G401 (cell line): ENCODE measurements at places on chromosomes 12 and 14. TPM values are rescaled to one million over a fixed set of nuclear protein-coding genes. Genes with fewer than 3 reads are reported as not detected.

PRKD1 gene
- 0.49 TPM in 1 of 2 replicates, not detected in the other for total RNA-seq

DNA sequence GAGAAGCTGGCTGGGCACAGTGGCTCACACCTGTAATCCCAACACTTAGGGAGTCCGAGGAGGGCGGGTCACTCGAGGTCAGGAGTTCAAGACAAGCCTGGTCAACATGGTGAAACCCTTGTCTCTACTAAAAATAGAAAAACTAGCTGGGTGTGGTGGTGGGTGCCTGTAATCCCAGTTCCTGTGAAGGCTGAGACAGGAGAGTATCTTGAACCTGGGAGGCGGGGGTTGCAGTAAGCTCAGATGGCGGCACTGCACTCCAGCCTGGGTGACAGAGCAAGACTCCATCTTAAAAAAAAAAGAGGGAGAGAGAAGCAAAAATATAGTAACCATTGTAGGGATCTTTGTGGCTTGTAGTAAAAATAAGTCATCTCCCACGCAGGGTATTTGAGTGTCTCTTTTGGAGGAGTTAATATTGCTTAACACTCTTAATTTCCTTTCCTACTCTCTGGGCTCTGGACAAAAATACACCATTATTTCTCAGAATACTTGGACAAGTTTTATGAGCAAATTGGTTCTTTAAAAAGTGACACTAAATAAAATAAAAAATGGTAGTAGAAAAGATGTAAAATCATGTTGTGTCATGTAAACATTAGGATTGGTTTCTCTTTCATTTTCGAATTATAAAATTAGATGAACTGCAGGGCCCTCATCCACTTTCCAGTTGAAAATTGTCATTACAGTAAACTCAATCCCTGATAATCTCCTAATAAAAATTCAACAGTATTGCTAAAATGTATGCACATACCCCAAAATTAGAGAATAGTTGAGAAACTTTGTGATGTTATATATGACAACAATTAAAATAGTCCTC, 61.1 kb upstream of the C12orf71 start:
- no peak for DNase-seq

GRCh38 chr12:105252901-105253300, 16.9 kb upstream of the APPL2 start:
- DNase-seq: no peak

- DNase-seq: no peak
Observed at GRCh38 chr14:61221906-61222305, 59.2 kb downstream of the TMEM30B start.

- no peak for DNase-seq
Observed at GRCh38 chr14:75283162-75283832, 4.7 kb downstream of the FOS start.

- DNase-seq: no peak
Observed at GRCh38 chr14:86221755-86222154, 691.8 kb downstream of the FLRT2 start.

GRCh38 chr14:100692859-100693558, 33.7 kb upstream of the DLK1 start:
- DNase-seq: no peak

- no peak for DNase-seq
Observed at GRCh38 chr12:54337854-54338650, 13.1 kb downstream of the COPZ1 start.

OTX2 gene
- total RNA-seq: 105 and 128 TPM in 2 replicates

GPD1 gene
- not detected in 2 replicates for total RNA-seq

DNA sequence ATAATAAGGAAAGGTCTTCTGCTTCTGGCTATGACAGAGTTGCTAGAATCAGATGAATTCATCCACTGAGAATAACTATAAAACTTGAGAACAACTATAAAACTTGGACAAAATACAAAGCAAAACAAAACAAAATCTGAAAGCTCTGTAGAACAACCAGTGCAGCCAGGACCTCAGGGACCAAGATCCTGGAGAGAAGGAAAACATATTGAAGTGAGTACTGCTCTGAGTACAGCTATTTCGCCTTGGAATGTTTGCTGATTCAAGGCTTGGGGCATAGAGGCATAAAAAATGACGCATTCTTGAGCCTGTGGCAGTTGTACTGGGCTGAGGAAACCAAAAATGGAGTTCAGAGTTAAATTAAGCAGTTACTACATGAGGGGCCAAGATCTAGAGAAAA, 21.7 kb downstream of the FOXA1 start:
- no peak for DNase-seq

GRCh38 chr12:27462851-27463250, 16.3 kb downstream of the SMCO2 start:
- DNase-seq: no peak

- DNase-seq: no peak
Observed at GRCh38 chr12:40831916-40832315, 139.7 kb downstream of the CNTN1 start.

DNA sequence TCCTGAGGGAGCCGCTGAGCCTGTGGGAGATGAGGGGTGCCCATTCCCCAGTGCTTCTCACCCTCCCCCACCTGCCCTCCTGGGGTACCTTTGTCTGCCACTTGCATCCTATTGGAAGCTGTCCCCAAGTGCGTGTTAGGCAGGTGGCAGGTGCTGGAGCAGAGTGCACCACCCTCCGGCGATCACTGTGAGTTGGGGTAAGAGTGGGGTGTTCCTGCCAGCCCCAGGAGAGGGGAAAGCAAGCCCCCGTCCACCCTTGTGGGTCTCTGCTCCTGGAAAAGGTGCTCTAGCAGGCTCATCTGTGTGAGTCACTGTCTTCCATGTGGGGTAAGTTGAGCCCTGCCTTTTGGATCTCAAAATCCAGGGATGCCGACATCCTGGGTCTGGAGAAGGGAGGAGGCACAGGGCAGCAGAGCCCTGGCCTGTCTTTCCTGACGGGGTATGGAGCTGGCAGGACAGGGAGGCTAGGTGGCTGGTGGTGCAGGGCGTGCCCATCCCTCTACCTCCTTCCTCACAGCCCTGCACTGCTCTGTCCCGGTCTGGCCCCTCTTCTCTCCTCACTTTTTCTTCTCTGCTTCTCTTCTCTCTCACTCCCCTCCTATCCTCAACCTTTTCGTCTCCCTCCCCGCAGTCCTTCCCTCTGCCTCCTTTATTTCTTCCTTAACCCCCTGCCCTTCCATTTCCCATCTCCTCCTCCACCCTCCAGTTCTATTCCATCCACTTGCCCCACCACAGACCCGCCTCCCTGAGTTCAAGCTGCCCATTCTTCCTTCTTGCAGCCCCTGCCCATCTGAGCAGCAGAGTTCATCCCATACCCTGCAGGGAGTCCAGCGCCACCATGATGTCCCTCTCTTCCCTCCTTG, 20.1 kb upstream of the KRT7 start:
- no peak for DNase-seq

RHOJ gene
- total RNA-seq: not detected in 2 replicates

DNA sequence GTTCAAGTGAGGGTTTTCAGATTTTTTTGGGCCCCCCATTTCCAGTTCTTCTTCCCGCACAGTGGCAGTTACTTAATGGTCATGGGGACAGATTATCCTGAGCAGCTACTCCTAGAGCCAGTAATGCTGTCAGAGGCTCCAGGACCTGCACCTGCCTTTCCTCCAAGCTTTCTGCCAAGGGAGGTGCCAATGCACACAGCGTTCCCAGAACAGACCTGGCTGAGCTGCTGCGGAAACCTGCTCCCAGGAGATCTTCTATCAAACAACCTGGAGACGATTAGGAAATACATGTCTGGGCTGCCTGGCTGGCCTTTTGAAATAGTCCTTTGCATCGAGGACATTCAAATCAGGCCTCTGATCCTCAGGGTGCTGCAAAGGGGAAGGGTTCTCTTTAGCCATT, 120.9 kb downstream of the SLC8A3 start:
- no peak for DNase-seq

GRCh38 chr12:110616471-110617115, 2.7 kb downstream of the TCTN1 start:
- no peak for DNase-seq

WDR89 gene
- 7.9 and 14.7 TPM in 2 replicates for total RNA-seq

HHIPL1 gene
- total RNA-seq: 0.20 TPM in 1 of 2 replicates, not detected in the other

DNA sequence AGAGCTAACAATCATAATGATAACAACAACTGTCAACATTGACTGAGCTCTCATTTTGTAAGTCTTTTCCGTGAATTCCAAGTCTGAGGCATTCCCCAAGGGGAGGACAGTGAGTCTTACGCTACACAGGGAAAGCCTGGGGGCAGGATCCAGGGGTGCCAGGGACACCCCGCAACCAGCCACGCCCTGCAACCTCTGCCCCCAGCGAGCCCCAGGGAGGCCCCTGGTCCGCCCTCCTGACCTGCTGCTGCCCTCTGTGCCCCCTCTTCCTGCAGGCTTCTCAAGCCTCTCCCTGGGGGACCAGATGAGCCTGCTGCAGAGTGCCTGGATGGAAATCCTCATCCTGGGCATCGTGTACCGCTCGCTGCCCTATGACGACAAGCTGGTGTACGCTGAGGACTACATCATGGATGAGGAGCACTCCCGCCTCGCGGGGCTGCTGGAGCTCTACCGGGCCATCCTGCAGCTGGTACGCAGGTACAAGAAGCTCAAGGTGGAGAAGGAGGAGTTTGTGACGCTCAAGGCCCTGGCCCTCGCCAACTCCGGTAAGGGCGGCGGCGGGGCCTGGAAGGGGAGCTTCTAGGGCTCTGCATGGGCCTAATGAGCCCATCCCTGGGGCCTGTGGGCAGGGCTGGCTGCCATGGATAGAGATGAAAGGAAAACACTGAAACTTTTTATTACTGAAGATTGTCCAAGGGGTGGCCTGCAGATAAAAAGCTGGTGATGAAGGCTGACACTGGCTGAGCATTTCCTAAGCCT, 115.4 kb downstream of the ESRRB start:
- DNase-seq: no peak

RFLNA gene
- 2.1 and 2.3 TPM in 2 replicates for total RNA-seq

DNA sequence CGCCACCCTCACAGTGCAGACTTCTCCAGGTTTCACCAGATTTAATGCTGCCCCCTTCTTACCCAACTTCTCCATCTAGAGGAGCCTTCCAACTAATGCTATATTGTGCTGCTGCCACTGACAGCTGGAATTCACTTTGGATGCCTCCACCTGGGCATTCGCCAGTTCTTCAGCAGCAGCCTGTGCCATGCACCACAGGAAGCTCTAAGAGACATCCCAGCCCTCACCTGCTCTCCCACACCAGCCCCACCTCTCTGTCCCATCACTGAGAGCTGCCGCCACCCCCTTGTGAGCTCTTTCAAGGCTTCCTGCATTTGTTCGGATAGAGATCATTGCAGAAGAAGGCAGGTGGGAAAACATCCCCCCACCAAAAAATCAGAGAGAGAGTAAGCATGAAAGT, 4.6 kb upstream of the KRT2 start:
- no peak for DNase-seq

PPFIA2 gene
- total RNA-seq: not detected in 2 replicates

- no peak for DNase-seq
Observed at GRCh38 chr14:89775946-89776345, 178.6 kb downstream of the EFCAB11 start.

DNA sequence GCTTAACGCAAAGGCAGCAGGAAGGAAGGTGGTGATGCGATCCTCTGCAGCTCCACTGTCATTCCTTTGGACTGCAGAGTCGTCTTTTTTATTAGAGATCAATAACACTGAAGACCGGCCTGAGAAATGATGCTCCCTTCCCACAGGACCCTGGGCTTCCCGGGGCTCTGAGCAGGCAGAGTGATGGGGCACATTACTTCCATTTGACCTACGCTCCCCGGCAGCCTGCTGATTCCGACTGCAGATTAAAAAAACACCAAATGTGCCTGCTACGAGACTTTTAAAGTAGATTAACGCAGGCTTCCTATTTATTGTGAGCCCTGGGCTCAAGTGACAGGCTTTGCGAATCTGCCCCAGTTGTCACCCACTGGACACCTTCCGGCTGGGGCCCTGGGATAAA, 37.5 kb downstream of the KCNA1 start:
- no peak for DNase-seq

DNA sequence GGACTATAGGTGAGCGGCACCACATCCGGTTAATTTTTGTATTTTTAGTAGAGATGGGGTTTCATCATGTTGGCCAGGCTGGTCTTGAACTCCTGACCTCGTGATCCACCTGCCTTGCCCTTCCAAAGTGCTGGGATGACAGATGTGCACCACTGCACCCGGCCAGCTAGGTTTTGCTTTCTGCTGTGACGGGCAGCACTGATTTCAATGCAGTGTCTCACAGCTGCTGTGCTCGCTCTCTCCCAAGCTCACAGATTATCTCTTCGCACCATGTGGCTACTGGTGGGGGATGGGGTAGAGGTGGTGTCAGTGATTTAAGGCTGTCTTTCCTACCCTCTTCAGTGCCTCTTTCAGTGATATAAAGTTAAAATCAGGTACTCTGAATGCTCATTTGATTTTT, 909.1 kb downstream of the TRHDE start:
- no peak for DNase-seq

GRCh38 chr12:25971654-25972041, 13.2 kb downstream of the RASSF8 start:
- DNase-seq: no peak
